Left lung (tissue), 14 donors: ENCODE measurements at places on chromosomes 16 and 17. TPM values are rescaled to one million over a fixed set of nuclear protein-coding genes. Genes with fewer than 3 reads are reported as not detected.
A peak's percentile ranks its signal among the peaks of the same experiment; 100 is the strongest.

- DNase-seq = no peak
Observed at GRCh38 chr17:48757524-48757961, 29.0 kb upstream of the HOXB13 start.

DNA sequence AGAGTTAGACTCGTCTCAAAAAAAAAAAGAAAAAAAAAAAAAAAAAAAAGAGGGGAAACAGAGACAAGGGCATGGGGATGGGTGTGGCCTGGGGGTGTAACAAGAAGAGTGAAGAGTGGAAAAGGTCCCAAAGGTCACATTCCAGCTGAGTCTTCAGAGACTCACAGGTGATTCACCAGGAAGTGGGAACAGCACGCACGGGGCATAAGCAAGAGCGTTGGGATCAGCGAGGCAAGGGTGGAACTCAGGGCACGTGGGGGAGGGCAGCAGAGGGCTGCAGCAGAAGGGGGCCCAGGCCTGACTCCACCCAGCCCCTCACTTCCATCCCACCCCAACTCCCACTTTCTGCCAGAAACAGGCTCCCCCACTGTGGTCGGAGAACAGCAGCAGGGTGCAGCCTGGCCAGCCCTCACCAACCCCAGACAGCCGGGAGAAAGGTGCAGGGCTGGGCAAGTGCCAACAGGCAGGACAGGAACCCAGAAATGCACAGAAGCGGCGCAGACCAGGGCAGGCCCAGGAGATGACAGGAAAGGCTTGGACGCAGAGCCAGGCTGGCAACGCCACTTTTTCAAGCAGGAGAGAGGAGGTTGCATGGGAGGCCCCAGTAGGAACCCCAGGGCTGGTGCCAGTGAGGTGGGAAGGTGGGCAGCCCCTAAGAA, 3.3 kb downstream of the MEAK7 start:
- DNase-seq = no peak

DNA sequence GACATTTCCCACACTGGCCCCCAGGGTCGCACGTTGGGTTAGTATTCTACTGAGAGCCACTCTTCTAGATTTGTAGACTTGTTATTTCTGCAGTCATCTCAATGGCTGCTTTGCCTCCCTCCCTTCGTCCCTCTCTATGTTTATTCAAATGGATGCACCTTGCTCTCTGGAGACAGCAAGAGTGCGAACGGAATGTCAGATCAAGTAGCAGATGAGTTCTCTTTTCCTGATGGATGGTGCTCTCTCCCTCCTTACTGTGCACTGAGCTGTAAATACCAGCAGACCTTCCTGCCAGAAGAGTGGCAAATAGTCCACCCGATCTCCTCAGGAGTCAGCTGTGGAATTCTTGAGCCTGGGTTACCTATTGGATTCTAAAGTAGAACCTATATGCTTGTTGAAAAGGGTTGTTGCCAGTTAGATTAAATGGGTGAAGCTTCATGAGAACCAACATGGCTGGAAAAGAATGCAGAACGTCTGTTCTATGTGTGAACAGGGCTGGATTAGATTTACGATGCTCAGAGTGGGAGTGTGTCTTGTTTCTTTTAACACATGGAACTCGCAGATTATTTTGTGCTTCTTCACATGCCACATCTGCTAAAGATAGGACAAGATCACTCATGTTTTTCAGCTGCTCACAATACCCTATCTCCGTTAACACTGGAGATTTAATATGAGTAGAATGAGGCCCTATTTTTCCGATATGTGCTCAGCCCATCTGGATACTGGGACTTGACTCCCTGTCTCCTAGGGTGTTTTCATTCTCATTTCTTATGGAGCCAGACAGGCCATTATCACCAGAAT, 6.1 kb downstream of the GNAO1 start:
- DNase-seq = no peak

Gene WNT9B
- total RNA-seq = 1.2 TPM

DNA sequence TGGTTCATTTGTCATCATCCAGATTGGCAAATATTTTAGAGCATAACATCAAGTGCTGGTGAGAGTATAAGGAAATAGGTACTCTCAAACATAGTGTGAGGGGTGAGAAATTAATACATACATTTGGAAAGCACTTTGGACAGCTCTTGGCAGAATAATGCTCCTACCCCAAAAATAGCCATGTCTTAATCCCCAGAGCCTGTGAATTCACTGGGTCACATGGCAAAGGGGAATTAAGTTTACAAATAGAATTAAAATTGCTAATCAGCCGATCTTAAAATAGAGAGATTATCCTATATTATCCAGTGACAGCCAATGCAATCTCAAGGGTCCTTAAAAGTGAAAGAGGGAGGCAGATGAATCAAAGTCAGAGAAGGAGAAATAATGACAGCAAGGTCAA, 38.8 kb upstream of the ANKFN1 start:
- DNase-seq = no peak

DNA sequence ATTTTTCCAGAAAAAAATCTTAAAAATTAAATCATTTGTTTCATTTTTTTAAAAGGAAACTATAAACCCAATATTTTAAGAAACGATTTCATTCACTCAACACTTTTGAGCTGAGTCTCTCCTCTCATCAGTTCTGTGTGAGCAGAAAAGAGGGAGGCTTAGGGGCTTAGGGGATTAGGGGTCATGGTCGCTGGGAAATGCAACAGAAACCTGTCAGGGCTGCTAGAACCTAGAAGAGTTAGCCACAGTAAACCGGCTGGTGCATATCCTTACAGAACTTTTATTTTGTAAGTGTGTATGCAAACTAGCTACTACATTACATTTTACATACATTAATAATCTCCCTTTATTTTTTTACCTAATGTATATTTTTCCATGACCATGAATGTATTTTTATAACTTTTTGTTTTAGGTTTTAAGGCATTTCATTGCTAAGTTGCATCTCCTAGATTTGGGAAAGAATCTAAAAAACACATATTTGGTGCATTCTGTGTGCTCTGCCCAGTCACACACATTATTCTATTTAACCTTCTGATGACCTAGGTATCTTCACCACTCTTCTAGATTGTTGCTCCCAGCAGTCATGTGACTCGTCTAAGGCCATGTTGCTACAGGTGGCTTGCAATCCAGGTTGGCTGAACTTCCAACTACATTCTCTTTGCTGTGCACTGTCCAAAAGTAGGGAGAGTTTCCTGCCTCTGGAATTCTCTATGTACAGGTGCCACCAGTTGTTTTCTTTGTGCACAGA, 24.4 kb downstream of the TBC1D3B start:
- no peak for DNase-seq

DNA sequence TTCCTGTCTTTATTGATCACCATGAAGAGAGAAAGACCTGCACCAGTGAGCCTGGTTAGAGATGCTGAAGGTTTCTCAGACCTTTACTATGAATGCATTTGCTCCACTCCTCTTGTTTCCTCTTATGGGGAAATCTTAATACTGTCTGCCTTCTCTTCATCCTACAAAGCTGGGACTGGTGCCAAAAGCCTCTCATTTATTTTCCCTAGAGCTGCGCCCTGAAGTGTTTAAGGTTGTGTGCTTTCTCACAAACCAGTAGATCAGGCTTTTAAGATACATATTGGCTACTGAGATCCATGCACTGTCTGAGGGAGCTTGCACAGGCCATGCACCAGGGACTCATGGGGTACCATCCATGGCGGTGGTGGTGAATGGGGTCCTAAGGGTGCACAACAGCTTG, 286.1 kb upstream of the PMFBP1 start:
- no peak for DNase-seq

GRCh38 chr16:30115238-30115637, 1.9 kb upstream of the GDPD3 start:
- DNase-seq = peak; percentile 59

Gene PSME3IP1
- 53.1 TPM for total RNA-seq

- peak; percentile 42 for DNase-seq
Observed at GRCh38 chr16:20383106-20384029, 21.2 kb downstream of the PDILT start.

GRCh38 chr17:538181-538973, 176.3 kb downstream of the VPS53 start:
- peak; percentile 24 for DNase-seq

- peak; percentile 55 for DNase-seq
Observed at GRCh38 chr17:81641825-81642489, 5.0 kb downstream of the TSPAN10 start.

GRCh38 chr17:72118335-72119076, 2.3 kb upstream of the SOX9 start:
- DNase-seq = peak; percentile 90

DNA sequence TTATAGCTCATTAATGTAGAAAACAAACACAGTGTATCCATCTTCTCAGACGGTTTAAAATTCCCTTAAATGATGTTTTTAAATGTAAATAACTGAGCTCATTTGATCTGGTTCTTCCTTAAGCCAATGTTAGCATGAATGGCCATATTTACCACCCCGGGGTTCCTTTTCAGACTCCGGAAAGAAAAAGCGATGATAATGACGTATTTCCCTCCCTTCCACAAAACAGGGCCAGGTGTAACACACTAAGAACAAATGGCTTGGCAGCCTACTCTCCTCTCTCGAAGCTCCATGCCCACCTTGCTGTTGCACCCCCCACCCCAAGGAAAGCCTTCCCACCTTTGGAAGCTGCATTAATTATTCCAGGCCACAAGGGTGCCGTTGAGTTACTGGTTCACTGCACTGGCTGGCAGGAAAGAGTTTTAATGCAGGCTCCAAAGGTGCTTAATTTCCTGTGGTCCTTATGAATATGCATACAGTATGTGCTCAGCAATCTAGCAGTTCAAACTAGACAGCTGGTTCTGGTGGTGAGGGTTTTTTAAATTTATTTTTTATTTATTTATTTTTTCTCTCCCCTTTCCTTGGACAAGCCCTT, 378.9 kb downstream of the WWOX start:
- DNase-seq = no peak

Gene KRT27
- total RNA-seq = 0.55 TPM

GRCh38 chr17:82939621-82940135, 99.9 kb upstream of the ZNF750 start:
- peak; percentile 27 for DNase-seq

DNA sequence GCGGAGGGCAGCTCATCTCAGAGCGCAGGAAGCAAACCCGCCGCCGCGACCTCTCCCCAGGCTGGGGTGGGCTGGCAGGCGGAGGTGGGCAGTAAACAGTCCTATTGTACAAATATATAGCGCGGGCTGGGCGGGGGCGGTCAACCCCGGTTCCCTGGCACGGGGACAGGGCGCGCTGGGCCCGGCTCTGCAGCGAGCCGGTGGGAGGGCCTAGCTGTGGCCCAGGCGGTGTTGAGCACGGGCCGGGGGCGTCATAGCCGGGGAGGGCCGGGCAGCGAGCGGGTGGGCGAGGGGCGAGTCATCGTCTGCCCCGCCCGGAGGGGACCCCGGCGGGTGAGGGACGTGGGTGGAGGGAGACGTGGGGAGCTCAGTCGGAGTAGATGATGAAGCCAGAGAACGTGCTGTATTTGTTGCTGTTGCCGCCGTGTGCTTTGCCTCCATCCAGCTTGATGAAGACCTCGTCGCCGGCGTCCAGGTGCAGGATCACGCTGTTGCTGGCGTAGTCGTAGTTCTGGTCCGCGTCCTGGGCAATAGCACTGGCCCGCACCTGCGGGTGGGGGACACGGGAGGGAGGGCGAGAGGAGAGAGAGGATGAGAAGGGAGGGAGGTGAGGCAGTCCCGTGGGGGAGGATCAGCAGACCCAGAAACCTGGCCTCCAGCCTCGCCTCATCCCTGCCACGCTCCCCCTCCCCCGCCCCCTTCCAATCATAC, 8.1 kb downstream of the C1QL1 start:
- DNase-seq = no peak

GRCh38 chr16:84014570-84015327, 27.8 kb downstream of the SLC38A8 start:
- DNase-seq = no peak

Gene NOG
- total RNA-seq = 2.2 TPM

DNA sequence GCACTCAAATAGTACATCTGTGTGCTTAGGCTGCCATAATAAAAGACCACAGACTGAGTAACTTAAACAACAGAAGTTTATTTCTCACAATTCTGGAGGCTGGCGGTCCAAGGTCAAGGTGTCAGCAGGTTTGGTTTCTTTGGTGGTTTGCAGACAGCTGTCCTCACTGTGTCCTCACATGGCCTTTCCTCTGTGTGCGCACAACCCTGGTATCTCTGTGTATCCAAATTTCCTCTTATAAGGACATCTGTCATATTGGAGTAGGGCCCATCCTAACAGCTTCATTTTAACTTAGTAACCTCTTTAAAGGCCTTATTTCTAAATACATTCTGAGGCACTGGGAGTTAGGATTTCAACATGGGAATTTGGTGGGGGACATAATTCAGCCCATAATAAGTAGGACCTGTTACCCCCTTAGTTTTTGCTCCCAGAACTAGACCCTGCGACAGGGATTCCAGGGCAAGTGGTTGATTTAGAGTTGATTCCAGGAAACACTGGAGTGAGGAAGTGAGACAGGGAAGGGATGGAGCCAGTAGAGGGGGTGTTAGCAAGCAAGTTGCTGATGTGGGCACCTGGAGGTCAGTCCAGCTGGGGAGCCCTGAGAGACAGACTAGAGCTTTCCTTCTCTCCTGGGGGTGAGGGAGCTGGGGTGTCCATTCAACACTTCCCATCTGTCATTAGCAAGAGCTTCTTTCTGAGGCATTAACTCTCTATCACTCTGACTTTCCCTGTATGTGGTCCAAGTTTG, 10.9 kb upstream of the ALKBH5 start:
- no peak for DNase-seq
